ENCODE measurements at places on chromosomes 3 and 15.

GRCh38 chr15:83283138-83283812, 1.2 kb downstream of the BNC1 start:
- DNase-seq: peak; percentile 22

DNA sequence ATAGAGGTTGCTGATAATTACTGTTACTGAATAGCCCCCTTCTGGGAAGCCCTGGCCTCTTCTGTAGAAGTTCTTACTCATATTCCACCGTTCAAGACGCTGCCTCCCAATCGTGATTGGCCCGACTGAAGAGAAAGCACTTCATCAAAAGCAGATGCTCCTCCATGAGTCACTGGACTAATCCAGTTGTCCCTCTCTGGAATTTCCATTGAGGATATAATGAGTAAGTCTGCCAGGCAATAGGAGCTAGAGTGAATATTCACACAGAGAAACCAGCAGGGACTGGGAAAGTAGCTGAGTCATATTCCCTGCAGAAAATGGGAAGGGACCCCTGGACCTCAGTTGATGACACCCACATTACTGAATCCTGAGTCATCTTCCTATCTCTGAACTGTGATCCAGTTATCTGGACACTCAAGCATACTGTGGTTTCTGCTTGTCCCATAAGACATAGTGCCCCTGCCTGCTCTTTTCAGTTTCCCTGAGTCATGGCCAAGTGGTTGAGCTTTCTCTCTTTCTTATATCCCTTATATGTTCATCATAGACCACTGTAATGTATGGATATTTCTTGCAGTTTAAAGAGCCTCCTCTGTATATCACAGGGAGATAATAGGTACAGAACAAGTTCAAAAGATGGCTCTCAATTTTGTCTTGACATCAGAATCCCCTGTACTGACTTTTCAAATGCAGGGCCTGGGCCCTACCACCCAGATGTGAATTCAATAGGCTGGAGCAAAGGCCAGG, 151.2 kb upstream of the CDIN1 start:
- DNase-seq: peak; percentile 99

DNA sequence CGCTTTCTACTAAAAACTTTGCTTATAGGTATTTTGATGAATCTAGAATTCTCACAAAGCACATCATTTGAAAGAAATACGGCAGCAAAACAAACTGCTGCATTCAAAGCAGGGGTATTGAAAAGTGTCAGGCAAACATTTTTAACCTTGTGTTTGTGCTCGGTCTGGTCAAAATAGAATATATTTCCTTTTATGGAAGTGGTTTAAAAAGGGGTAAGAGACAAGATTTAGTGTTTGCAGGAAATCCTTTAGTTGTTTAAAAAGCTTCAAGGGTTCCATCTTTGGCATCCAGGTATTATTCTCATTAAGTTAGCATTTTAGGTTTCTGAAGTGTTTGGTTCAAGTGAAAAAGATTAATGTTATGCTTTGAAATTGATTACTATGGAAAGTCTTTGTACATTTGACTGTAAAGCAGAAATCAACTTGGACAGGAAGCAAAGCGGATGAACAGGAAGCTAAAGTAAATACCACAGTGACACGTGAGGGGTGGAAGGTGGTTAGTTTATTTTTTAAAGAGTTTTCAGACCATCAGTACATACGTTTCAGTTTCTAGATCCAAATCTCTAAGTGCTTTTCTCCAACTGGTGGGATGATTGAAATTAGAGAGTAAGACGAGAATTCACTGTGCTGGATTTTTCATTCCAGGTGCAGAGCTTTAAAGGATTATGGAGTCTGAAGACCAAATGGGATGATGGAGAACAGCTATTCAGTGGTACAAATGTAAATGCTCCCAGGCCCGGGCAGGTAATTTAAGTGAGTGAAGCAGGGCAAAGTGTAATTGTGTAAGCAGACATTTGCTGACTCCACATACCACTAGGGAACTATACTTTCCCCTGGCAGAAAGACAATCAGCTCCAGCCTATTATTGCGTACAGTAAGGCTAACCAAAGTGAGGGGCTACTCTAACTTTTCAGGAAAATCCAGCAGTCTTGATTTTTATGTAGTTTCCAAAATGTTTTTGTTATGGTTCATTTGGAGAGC, 341.8 kb upstream of the TBL1XR1 start:
- peak; percentile 20 for DNase-seq

GRCh38 chr3:47573190-47574172, 5.2 kb downstream of the CSPG5 start:
- DNase-seq: no peak

- DNase-seq: peak; percentile 37
These were observed 1053.0 kb downstream of the TUSC7 start for GRCh38 chr3:117762621-117763037.

DNA sequence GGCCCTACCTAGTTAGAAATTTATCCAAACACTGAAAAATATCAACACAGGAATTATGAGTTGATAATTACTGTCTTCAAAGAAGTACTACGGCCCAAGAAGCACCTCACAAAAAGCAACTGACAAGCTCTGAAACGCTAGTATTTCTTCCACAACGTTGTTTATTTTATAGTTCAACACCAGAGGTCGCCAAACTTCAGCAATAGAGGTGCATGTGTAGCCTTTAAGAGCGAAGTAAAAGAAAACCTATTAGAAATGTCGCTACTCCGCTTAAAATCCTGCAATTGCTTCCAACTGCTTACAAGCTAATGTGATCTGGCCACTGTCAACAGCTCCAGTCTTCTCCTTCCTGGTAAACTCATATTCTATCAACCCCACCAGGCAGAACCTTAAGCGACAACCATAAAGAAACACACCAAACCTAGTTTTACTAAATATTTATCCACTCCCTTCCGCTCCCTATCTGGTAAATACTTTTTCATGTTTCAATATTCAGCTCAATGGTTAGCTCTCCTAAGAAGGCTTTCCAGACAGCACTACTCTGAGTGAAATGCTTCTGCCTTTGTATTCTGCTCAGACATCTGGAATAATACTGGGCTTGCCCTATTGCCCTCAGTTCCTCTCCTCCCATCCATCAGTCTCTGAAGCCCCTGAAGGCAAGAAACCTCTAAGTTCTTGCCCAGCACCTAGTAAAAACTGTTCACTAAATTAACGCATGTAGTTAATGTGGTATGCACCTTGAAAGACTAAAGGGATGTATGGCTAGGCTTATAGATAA, 110.2 kb downstream of the NR1I2 start:
- peak; percentile 83 for DNase-seq
